ENCODE measurements at places on chromosomes 1 and 21.

- peak; percentile 37 for DNase-seq
Observed at GRCh38 chr21:45011911-45012661, 62.3 kb upstream of the ADARB1 start.

- DNase-seq, result no peak
Observed at GRCh38 chr1:204255966-204256365, 42.2 kb upstream of the GOLT1A start.

DNA sequence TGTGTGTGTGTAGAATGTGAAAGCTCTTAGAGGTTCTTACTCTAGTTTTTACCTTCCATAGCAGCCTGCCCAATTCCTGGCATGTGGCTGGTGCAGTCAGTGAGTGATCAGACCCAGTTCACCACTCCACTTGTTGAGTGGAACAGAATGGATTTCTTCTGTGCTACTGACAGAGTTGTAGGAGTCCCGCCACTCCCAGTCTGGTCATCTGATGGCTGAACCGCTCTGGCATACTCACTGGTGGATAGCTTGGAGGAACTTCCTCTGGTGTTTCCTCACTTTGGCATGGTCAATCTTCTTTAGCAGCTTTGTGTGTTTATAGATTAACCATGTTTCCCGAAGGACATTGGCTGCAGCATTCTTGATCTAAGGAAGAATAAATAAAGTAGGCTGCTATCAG lies 106.7 kb upstream of the ADAR start:
- no peak for DNase-seq

DNA sequence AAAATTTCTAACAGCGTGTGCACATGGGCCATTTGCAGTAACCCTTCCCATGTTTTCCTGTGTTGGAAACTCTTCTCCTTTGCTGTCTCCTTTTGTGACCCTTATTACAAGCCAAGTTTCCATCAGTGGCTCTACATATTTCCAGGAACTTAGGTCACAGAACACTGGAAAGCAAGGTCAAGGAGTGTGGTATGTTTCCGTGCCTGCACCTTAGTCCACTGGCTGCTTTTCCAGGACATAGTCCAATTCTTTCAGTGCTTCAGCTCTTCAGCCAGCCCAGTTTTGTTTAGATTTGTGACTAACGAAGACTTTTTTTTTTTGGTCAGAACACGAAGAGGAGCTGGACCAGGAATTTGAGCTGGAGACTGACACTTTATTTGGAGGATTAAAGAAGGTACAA lies 33.8 kb downstream of the HHAT start:
- DNase-seq, result peak; percentile 25

- no peak for DNase-seq
Observed at GRCh38 chr1:200384818-200385390, 24.9 kb downstream of the ZNF281 start.

GRCh38 chr1:9530320-9530719 lies 8.9 kb upstream of the SLC25A33 start:
- DNase-seq, result no peak

DNA sequence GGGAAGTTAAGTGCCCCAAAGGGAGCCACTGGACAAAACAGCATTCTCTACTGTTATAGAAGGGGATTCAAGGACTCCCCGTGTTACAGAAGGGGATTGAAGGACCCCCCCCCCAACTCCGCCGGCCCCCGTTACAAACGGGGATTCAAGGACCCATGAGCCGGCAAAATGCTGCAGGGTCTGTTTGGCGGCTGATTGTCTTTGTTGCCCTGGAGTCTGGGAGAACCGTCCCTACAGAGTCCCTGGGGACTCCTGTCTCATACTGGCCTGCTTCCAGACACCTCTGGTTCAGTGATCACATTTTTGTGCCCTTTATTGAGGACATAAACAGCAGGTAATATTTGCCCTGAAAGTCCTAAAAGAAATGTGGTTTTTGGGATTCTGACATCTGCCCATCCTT lies 96.4 kb downstream of the SYF2 start:
- no peak for DNase-seq

GRCh38 chr1:45765999-45766792 lies 15.7 kb upstream of the IPP start:
- DNase-seq, result no peak

- no peak for DNase-seq
Observed at GRCh38 chr1:39816415-39817090, 27.9 kb upstream of the BMP8B start.

GRCh38 chr1:184163674-184164465 lies 112.3 kb downstream of the TSEN15 start:
- no peak for DNase-seq

GRCh38 chr21:41322496-41323382 lies 6.1 kb downstream of the FAM3B start:
- DNase-seq, result no peak

GRCh38 chr1:246726255-246726679 lies 2.1 kb downstream of the SCCPDH start:
- DNase-seq, result no peak

DNA sequence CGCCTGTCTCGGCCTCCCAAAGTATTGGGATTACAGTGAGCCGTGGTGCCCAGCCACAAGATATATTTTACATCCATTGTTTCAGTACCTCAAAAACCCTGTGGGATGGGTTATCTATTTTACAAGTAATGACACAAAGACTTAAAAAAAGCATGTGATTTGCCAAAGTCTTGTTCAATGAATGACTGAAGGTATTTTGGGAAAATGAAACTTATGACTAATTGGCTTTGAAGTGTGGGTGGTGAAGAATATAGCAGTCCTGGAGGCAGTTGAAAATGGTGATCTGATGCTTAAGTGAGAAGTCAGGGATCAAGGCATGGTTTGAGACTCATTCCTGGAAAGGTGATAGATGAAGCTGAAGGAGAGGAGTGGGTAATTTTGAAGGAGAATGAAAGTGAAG lies 3.0 kb downstream of the SWT1 start:
- DNase-seq, result no peak

GRCh38 chr1:178599087-178599486 lies 86.2 kb downstream of the TEX35 start:
- no peak for DNase-seq

GRCh38 chr1:107251839-107252238 lies 111.0 kb downstream of the NTNG1 start:
- no peak for DNase-seq

DNA sequence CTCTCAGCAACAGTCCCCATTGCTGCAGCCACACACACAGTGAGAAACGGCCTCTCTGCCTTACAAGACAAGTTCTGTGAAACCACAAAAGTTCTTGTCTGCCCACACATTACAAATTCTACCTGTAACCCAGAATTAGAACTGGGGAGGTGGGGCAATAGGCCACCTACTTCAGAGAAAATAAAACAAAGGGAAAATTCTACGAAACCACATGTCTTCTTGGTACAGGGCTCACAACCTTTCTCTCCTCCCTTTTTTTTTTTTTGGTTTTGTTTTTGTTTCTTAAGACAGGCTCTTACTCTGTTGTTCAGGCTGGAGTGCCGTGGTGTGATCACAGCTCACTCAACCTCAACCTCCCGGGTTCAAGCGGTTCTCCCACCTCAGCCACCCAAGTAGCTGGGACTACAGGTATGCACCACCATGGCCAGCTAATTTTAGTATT lies 30.2 kb downstream of the LPAR3 start:
- DNase-seq, result no peak

GRCh38 chr1:206582971-206583706 lies 29.1 kb downstream of the EIF2D start:
- no peak for DNase-seq

DNA sequence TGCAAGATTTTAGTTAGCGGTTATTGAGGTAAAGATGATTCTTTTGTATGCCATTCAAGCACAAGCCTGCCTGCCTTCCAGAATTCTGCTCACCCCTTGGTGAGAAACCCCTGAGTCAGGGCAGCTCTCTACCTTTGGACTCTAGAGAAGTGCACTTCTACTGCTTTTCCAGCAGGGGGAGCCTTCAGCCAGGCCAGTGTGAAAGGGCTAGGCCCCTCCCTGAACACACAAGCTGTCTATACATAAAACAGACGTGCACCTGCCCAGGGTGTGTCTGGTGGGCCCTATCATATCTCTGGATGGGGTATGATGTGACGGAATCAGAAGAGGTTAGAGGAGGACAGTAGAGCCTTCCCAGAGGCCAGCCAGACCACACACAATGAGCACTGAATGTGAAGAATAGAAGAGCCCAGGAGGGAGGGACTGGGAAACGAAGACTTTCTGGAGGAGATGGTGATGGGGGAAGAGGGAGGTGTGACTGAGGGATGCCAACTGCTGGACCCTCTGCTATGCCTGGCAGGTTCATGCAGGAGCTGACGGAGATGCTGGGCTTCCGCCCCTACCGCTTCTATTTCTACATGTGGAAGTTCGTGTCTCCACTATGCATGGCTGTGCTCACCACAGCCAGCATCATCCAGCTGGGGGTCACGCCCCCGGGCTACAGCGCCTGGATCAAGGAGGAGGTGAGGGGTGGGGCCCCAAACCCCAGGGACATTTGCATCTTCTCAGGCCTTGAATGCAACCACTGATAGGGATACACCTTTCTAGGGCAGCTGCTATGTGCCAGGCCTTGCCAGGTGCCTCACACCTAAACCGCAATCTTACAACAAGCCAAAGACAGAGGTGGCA lies 13.0 kb upstream of the KCNC4 start:
- no peak for DNase-seq

DNA sequence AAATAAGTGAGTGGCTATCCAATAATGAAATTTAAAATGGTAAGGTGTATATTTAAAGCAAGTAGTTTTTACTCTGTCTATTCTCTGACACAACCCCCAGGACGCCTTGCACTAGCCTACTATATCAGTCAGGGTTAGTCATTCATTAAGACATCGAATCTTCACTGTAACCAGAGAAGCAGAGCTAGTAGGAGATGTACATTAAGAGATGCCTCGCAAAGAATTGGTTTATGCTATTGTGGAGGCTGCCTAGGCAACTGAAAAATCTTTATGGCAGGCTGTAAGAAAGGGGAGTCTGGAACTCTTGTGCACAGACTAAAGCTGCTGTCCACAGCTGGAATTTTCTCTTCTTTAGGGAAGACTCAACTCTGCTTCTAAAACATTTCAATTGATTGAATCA lies 28.8 kb downstream of the NTNG1 start:
- DNase-seq, result no peak

GRCh38 chr1:55861676-55862340 lies 646.6 kb upstream of the USP24 start:
- no peak for DNase-seq

DNA sequence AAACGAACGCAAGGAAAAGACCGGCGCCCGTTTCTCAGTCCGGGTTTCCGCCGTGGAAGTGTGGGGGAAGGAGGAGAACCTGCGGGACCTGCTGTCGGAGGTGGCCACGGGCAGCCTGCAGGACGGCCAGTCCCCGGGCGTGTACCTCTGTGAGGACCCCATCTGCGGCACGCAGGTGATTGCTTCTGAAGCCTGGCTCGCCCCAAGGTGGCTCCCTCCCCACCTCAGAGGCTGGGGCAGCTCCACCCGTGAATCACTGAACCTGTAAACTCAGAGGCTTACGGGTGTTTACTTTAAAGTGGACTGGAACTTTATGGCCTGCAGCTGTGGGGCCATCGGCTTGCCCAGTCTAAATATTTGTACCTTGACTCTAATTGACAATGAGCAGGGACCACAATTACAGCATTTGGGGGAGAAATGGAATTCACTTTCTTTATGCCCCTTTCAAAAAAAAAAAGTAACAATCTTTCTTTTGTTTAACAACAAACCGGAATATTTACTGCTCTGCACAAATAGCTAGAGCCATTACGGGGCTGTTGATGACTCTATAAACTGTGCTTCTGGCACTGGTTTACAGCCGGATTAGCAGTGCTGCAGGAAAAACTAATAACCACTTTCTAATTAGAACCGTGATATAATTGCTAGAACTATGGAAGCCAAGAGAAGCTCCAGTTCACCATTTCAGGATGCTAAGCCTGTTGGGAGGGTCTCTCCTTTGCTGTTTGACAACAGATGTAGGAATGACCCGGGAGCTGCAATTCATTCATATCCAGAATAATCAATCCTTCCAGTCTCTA lies 454.8 kb downstream of the KIF26B start:
- no peak for DNase-seq

GRCh38 chr1:192860478-192861185 lies 51.8 kb downstream of the RGS2 start:
- DNase-seq, result no peak

DNA sequence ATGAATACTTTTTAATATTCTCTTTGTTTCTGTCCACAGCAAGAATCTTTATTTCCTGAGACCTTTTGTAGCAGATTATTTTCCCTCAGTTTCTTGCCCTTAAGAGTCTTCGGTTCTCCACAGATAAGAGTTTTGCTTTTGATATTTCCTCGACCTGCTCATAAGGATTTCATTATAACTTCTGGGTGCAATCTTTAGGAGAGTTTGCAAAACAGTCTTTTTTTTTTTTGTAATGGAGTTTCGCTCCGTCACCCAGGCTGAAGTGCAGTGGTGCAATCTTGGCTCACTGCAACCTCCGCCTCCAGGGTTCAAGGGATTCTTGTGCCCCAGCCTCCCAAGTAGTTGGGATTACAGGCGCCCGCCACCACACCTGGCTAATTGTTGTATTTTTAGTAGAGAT lies 10.1 kb upstream of the UBE4B start:
- DNase-seq, result no peak

DNA sequence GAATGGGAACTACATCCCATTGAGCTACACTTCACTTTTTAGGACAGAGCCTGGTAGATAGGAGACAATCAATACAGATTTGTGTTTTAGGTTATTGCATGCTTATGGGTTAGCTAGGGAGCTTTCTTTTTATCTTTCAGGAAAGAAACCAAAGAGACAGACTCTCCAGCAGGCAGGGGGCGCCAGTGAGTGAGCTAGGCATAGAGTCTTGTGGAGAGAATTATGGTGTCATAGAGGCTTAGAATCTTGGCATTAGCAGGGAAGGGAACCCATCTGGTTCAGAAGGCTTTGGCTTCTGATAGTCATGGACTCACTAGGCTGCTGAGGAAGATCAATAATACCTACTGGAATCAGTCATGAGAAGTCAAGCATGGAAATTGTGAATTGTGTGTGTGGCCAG lies at the start of gene SMCP:
Gene SMCP (plus strand): TSS at position 281 of the 400 bp plus-strand sequence. CDS start 6,101 bp downstream, outside the sequence.
- DNase-seq, result no peak

DNA sequence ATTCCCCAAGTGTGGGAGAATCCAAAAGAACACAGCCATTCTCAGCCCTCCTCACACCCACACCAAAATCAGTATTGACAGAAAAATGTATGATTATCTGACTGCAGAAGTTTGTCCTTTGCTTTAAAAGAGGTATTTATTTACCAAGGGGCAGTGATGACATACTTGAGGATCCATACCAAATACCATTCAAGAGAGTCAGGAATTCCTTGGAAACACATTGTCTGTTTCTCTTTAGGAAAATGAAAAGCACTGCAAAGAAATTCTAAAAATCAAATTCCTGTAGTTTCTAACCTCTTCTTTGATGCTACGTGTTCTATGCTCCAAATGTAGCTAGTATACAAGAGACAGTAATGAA lies 509.6 kb upstream of the CXADR start:
- DNase-seq, result no peak

DNA sequence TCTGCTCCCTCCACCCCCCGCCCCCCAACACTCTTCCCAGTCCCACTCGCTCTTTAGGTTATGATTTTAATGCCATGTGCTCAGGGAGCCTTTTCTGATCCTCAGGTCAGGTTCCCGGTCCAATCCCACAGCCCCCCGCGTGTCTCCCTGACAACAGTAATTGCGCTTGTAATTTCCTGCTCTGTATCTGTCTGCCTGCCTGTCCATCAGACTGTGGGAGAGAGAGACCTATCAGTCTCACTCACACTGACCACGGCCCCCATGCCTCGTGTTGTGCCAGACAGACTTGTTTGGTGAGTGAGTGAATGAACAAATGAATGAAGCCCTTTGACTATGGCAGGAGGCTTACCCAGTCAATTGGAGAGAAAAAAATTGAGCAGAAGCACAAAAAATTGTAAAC lies 50.8 kb upstream of the ECE1 start:
- DNase-seq, result peak; percentile 33

GRCh38 chr1:145956781-145957442 lies 905 bp downstream of the LIX1L start:
- DNase-seq, result peak; percentile 70

Measured in ovary (tissue), 10 donors.